Stimulated activated naive CD8-positive, alpha-beta T cell treated with anti-CD3 and anti-CD28 coated beads, Interleukin-15, amount 100 ng/mL, for 72 hours (primary cell): ENCODE measurements at places on chromosomes 5 and 9.
A peak's percentile ranks its signal among the peaks of the same experiment; 100 is the strongest.

DNA sequence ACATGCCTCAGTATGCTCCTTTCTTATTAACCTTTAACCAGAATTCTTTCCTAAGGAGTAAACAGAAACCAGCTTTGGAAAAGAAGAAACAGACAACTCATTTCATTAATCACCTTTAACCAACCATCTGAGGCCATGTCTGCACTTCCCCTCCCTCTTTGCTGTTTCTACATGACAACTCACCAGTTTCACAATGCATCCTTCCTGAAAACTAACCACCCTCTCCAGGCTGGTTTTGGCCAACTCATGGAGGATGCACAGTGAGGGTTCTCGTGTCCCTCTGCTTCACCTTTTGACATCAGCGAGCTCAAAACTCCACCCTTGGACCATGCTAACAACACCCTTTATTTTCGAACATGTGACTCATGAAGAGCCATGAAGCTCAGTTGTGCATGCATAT is 244.1 kb downstream of the ELAVL2 start:
- DNase-seq = no peak

DNA sequence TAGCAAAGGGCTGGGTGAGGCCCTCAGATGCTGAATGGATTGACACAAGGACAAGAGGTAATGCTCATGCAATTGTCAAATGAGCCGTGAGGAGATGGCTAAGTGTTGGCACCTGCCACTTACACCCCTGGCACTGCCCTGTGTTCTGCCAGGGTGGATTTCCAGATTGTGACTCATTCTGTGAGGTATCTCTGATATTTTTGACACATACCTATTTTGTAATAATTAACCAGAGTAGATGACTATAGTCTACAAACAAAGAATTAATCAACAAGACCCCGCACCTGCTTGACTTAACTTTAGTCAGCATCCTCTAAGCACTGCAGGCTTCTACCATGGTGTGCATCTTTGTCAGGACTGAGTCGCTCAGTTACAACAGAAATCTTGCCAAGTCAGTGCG is 200.8 kb downstream of the DIRAS2 start:
- no peak for DNase-seq

- DNase-seq = no peak
These were observed 21.5 kb downstream of the SPINK5 start for GRCh38 chr5:148085310-148085709.

DNA sequence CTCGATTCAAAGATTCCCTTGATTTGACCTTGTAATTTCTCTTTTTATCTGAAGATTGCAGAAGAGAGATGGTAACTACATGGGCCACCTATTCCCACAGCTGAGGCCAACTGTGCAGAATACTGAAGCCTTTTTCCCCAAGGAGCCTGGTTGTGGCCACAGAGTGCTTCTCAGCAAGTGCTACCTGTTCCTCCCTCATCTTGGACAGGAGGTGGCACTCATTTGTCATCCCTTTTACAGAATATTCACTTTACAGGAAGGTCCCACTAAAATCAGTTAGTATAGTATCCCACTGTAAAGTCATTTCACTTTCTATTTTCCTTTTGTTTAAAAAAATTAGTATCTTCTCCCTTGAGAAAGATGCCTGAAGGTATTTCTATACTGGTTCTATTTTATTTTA is 346.4 kb downstream of the ARL15 start:
- DNase-seq = no peak

GRCh38 chr5:5350101-5350500 is 72.4 kb upstream of the ICE1 start:
- DNase-seq = no peak

DNA sequence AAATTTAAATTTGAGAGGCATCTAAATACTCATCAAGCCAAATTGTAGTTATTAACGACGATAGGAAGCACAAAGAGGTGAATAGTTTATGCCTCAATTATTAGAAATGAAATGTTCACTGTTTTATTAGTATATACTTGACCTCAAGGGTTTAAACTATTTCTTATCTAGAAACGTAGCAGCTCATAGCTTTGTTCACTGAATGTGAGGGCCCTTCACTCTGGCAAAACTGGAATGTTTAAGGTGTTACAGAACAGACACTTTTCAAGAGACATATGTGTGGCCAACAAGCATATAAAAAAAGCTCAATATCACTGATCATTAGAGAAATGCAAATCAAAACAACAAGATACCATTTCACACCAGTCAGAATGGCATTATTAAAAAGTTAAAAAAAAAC is 151.2 kb upstream of the KCNN2 start:
- DNase-seq = no peak

- DNase-seq = peak; percentile 22
These were observed 67.0 kb upstream of the DPYSL3 start for GRCh38 chr5:147576646-147577535.

DNA sequence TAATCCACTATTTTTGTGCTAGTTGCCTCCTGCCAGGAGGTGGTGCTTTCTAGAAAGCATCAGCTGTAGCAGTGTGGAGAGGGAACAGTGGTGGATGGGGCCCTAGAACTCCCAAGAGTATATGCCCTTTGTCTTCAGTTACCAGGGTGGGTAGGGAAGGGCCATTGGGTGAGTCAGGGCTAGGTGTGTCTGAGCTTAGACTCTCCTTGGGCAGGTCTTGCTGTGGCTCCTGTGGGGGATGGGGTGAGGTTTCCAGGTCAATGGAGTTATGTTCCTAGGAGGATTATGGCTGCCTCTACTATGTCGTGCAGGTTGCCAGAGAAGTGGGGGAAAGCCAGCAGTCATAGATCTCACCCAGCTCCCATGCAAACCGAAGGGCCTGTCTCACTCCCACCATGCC is 11.3 kb upstream of the ADAMTS12 start:
- DNase-seq = no peak

- DNase-seq = no peak
These were observed 260.9 kb upstream of the TUT7 start for GRCh38 chr9:86614871-86615849.

DNA sequence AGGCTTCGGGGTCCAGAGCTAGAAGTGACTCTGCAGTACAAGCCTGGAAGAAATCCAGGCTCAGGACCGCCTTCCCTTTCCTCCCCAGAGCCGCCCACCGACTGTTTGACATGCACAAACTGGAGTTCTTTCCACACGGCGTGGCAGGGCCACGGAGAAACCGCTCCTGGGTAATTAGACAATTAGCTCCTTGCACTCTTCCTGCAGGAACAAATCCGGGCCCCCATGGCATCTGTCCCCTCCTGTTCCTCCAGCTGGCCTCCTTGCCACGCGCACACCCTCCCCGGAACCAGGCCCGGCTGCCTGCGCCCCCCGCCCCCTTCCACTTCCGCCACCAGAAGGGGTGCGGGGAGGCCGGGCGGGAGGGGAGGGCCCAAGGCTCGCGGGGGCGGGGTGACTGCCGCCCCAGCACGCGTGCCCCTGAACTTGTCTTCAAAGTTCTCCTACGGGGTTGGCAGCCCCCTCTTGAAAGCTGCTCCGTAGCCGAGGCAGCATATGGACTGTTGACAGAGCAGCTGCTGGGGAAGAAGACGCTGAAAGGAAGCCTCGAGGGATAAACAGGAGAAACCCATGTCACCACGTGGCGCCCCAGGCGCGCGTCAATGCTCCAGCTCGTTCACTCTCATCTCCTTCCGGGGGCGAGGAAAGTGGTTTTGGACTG is 74.3 kb downstream of the SEC61B start:
- DNase-seq = peak; percentile 22

DNA sequence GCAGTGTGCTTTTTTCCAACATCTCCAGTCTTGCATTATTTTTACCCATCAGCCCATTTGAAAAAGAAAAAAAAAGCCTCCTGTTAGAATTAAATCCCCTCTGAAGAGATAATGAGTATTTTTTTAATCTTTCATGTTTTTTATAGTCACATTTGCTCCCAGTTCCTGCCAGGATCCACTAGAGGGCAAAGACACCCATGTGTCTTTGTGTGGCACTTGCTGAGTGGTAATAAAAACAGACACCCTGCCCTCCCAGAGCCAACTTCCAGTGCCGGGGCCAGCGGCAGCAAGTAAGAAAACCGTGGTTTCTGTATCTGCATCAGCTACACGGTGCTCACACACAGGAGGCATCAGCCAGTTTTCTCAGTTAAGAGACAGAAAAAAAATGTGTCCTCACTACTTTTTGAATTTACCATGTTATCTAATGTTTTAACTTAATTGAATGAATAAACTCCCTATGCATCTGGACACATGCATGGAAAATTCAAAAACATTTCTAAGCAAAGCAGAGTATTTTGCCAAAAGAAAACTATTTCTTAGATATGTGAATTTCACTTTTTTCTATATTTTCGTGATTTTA is 70.2 kb upstream of the PLEKHG4B start:
- no peak for DNase-seq

- DNase-seq = no peak
These were observed 116.9 kb upstream of the KLF9 start for GRCh38 chr9:70531311-70531710.

DNA sequence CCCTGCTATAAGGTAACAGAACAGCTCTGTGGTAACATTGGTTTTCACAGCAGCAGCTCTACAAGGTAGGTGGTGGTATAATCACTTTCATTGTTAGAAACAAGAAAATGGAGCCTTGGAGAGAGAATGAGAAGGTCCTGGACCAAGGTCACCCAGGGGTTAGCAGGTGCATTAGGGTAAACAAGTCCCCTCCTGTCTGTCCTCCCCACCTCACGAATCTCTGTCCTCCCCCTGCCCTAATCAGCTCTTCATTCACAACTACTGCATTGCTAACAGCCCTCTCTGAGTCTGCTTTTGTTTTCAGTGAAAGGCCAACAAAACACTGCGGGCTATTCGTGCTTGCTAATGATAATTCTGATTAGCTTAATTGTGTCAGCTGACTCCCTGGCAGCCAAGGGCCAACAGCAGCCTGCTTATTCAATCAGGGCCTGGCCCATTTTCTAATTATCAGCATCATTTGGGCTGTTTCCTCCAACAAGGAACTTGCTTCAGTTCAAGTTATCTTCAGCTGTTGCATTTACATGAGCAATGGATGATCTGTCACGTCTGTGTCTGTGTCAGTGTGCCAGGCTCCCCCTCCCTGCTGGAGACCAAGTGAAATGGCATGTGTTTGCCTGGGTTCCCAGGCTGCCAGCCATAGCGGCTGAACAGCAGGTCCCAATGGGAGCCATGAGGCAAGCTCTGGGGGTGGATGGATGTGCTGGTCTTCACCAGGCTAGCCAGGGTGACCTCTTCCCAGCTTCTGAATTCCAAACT is 56.7 kb upstream of the EQTN start:
- DNase-seq = no peak

GRCh38 chr5:165538065-165538464 is 2032.6 kb downstream of the MAT2B start:
- no peak for DNase-seq

GRCh38 chr5:56656846-56657726 is 158.3 kb upstream of the MAP3K1 start:
- DNase-seq = no peak

DNA sequence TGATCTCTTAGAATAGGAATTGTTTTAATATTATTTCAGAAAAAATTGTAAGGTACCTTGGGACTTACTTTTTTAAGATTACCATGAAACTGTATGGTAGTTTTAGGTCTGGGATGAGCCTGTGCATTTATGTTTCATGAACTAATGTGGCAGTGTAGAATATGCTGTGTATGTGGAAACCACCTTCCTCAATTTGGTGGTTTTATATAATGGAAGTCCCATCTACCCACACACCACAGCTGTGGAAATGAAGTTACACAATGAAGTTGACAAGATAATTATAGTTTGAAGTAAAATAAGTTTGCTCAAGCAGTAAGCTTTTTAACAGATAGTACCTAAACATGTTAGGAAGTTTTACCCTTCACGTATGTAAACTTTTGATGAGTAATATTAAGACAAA is 24.4 kb downstream of the WDR36 start:
- no peak for DNase-seq

- DNase-seq = peak; percentile 33
These were observed 80.2 kb downstream of the NTNG2 start for GRCh38 chr9:132241840-132242620.
